GM12878 (cell line): ENCODE measurements at places on chromosomes 7 and 10.

DNA sequence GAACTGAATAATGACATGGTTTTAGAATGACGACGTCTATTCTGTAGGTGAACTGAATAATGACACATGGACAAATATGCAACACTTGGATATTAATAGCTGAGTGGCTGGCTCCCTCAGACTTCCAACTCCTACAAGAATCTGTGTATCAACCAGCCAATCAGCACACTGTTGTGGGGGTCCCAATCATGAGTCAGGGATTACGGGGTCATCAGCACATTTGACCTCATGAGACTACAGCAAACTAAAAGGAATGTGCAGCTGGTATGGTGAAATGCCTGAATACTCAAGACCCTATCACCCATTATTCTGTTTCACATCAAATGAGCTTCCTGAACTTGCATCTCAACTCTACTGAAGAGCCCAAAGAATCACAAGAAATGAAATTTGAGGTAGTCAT is 192.5 kb downstream of the ANK3 start:
- no peak for DNase-seq

DNA sequence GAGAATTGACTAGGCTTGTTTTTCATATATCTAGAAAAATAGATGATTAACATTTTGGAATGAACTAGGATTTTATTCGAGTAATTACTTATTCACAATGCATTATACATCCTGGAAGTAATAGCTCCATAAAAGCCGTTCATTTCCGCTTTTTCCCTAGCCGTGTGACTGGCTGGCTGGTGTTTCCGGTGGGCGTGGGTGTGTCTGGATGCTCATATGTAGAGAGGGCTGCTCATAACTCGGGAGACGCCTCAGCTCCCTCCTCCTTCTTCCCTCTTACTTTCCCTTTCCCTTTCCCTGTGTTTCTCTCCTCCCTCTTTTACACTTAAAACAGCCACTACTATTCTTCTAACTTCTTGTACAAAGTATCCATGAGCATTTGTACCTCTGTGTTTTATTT is 187.7 kb upstream of the VSTM2A start:
- no peak for DNase-seq

- DNase-seq, result no peak
Measured at GRCh38 chr7:13984061-13984460, 5.4 kb downstream of the ETV1 start.

GRCh38 chr7:37109016-37109683 is 339.5 kb downstream of the ELMO1 start:
- DNase-seq, result no peak

- no peak for DNase-seq
Measured at GRCh38 chr10:4494551-4494950, 331.5 kb upstream of the AKR1E2 start.

DNA sequence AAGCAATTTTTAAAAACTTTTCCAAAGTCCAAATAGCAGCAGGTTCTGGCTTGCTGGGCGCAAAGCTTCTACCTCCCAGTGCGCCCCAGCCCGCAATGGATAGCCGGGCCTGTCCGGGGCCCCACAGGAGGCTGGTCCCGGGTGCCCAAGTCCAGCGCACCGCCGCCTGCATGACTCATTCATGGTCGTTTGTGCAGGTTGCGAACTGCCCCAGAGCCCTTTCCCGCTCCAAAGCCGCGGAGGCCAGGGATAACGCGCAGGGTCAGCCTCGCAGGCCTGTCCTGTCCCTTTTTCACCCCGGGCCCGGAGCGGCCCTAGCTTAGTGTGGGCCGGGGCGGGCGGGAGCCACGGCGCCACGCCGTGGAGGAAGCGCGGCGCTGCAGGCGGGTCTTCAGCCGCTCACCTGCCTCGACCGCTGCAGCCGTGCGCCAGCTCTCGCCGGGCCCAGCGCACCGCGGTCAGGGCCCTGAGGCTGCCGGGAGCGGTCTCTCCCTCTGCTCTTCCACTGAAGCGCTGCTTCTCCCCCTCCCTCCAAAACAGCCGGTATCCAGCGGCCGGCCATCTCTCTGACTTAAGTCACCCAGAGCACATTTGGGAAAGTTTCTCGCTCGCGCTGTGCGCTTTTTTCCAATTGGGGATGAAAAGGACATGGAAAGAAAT is 1.7 kb upstream of the EGR2 start:
- DNase-seq, result no peak

DNA sequence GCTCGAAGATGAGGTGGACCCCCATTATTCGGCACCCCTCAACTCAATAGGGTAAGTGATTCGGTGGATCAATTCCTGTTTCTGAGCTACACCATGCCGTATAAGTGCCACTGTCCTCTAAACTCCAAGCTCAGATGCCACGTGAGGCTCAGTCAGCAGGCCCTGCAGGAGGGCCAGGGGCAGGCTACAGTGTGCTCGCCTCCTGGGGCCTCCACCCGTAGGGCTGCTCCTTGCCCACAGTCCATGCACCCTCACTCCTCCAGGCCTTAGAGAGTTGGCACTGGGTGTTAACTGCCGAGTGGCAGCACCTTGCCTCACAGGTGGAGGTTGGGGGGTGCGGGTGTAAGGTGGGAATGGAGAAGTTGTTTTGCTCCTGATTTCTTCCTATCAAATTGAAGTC is 12.1 kb downstream of the C10orf53 start:
- DNase-seq, result no peak
